ENCODE measurements at places on chromosomes 1 and 21.
A peak's percentile ranks its signal among the peaks of the same experiment; 100 is the strongest.

GRCh38 chr1:42302034-42302433 is 33.0 kb downstream of the FOXJ3 start:
- DNase-seq: no peak

DNA sequence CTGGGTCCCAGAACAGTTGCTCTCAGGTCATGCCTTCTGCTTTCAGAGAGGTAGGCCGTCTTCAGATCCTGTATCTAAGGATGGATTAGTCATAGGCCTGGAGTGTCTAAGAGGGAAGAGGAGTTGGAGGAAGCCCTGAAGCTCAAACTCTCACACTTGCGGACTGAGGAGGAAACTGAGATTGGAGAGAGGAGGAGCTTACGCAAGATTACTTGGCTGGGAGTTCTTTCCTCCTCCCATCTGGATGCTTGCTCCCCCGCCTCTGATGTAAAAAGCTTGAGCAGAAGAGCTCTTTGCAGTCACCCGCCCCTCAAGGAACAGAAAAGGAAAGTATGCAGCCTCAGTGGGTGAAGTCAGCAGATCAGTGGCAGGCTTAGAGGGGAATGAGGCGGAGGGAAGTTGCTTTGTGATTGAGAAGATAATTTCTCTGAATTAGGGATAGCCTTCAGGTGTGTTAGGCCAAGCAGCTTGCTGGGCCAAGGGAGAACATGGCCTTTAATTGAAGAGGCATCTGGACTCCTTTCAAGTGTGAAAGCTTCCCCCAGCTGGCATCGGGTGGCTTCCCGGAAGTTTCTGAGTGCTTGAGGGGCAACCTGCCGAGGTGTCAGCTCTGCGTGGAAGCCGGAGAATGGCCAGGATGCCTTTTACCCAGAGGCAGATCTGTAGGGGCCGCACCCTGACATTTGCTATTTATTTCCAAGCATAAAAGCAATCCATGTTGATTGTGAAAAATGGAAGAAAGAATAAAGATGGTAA is 6.6 kb downstream of the ADORA1 start:
- DNase-seq: no peak

GRCh38 chr1:156385534-156386031 is 16.6 kb downstream of the RHBG start:
- DNase-seq: peak; percentile 65

- DNase-seq: no peak
These were observed 3.2 kb downstream of the TRPM2 start for GRCh38 chr21:44356636-44357035.

GRCh38 chr1:16117369-16117768 is 38.5 kb downstream of the EPHA2 start:
- no peak for DNase-seq

All from activated CD8-positive, alpha-beta memory T cell treated with anti-CD3 and anti-CD28 coated beads for 1 hour (primary cell).